ENCODE measurements at places on chromosomes 6 and 20.

DNA sequence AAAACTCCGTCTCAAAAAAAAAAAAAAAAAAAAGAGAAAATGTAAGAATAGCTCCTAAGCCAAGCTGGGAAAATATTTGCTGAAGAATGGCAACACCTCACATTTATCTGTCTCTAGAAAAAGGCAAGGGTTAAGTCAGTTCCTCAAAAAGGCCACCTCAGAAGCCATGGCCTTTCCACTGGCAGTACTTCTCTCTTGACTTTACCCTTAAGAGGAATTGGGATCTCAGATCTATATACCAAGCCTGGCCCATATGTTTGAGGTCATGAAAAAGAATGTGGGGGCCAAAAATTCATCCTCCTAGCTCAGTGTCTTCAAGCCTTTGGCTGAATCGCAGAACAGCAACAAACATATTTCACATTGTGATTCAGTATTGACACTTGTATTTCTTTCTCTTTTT is 10.9 kb upstream of the NCOA3 start:
- DNase-seq, result no peak

- no peak for DNase-seq
Measured at GRCh38 chr6:125201961-125202729, 48.6 kb downstream of the TPD52L1 start.

GRCh38 chr20:53579581-53580375 is 13.9 kb downstream of the ZNF217 start:
- no peak for DNase-seq

DNA sequence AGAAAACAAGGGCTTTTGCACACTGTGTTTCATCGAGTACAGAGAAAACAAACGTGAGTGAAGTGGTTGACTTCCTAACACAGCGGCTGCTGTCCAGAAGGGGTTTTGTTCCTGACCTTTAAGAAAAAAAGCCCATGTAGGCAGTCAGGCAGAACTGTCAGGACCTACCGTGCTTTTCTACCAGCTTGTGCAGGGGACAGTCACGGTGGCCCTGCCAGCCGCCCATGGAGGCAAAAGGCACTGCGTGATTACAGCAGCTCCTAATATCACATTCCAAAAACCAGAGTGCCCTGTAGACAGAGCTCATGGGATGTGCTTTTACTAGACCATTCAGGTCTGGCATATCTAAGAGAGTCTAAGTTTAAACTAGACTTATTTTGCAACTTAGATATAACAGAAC is 12.2 kb downstream of the TNFAIP3 start:
- no peak for DNase-seq

GRCh38 chr6:160766989-160767646 is 65.1 kb downstream of the PLG start:
- peak; percentile 10 for DNase-seq

DNA sequence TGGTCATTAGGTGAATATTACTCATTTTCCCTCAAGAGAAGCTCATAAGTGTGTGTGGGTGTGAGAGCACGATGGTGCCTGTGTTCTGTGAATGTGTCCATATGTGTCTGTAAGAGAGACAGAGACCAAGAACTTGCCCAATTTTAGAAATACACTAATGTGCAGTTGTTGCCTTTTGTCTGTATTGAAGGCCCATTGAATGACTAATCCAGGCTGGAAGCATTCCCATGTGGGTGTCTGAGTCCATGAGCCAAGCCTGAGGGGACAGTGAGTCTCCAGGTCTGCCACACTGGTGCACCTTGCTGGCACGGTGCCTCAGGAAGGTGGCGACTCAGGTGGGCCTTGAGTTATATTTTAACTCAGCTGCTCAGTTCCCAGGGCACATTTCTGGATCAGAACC is 25.5 kb upstream of the ASXL1 start:
- DNase-seq, result no peak

DNA sequence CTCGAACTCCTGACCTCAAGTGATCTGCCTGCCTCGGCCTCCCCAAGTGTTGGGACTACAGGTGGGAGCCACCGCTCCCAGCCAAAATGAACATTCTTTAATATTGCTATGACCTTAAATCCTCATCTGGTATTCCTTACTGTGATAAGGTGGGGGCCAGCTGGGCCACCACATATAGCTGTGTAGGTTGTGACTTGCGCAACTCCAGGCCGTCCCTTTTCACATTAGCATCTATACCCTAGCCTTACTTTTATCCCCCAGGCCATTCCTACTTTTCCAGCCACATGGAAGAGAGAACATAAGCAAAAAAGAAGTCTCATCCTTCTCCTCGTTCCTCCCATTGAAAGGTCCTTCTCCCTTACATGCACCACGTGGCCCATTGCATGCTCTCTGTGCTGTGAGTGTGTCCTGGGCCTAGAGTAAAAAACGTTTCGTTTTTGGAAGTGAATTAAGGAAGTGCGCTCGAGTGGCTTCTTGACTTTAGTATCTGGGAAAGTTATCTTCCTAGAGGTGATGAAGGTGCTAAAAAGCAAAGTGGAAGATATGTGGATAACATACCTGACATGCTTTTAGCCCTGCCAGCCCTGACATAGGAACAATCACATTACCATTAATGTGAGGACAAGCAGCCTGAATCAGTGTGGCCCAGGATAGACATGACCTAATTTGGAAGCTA is 56.8 kb upstream of the KIF13A start:
- DNase-seq, result no peak

DNA sequence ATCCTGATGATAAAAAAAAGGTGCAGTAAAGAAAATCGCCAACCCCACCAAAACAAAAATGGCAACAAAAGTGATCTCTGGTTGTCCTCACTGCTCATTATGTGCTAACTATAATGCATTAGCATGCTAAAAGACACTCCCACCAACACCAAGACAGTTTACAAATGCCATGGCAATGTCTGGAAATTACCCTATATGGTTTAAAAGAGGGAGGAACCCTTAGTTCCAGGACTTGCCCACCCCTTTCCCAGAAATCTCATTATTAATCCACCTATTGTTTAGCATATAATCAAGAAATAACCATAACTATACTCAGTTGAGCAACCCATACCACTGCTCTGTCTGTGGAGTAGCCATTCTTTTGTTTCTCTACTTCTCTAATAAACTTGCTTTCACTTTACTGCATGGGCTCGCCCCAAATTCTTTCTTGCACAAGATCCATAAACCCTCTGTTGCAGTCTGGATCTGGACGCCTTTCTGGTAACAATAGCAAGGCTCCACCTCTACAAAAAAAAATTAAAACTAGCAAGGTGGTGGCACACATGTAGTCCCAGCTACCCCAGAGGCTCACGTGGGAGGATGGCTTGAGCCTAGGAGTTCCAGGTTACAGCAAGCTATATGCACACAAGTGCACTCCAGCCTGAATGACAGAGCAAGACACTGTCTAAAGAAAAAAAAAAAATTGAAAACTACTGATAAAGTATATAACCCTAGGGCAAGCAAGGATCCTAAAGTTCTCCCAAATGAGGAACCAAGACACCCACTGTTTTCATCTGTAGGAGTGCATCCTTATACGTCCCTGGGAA is 278.8 kb upstream of the JARID2 start:
- DNase-seq, result no peak

GRCh38 chr6:47061309-47062300 is 19.5 kb upstream of the ADGRF1 start:
- DNase-seq, result no peak

GRCh38 chr6:19214231-19214630 is 622.9 kb upstream of the ID4 start:
- DNase-seq, result no peak

DNA sequence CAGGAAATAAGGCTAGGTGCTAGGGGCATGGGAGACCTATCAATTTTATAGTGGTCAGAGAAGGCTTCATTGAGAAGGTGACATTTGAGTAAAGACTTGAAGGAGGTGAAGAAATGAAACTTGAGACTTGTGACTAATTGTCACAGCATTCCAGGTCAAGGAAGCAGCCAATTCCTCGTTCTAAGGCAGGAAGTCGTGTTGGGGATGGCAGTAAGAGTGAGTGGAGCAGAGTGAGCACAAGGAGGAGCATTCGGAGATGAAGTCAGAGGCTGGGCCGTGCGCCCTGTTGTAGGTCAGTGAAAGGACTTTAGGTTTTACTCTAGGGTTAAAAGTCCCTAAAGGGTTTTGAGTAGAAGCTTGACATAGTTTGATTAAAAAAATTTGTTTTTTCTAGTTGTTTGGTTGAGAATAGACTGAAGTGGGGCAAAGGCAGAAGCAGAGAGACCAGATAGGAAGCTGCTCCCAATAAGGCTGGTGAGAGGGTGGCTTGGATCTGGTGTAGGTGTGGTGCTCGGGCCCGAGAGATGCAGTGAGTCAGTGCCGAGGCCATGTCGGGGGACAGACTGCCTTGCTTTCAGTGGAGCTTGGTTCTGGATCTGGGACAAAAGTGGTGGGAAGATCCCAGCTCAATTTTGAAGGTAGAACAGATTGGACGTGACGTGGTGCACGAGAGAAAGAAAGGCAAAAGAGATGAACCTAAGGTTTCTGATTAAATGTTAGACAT is 2.6 kb upstream of the RSPH3 start:
- no peak for DNase-seq

GRCh38 chr6:159092631-159093030 is 47.8 kb upstream of the TAGAP start:
- DNase-seq, result no peak

GRCh38 chr6:40529919-40530318 is 57.2 kb downstream of the LRFN2 start:
- DNase-seq, result no peak

GRCh38 chr6:118889163-118889562 is 4.8 kb upstream of the ASF1A start:
- no peak for DNase-seq

DNA sequence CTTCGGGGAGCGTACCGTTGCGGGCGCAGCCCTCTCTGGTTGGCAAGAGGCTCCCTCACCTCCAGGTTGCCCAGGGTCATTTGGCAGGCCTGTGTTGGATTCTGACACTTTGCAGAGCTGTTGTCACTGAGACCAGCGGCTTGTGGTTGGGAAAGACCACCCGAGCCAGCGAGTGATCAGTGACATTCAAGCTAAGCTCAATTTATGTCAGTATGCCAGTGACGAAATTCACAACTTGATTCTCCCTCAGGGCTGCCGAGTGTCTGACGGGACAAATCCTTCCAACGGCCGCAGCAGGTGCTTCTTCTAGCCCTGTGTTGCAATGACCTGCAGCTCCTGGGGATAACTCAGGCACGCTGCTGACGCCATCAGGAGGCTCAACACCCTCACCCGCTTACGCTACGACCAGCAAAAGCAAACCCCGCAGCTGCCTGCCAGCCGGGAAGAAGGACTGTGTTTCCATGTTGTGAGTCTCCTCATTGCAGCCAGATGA is 16.9 kb upstream of the SLC22A2 start:
- DNase-seq, result no peak

DNA sequence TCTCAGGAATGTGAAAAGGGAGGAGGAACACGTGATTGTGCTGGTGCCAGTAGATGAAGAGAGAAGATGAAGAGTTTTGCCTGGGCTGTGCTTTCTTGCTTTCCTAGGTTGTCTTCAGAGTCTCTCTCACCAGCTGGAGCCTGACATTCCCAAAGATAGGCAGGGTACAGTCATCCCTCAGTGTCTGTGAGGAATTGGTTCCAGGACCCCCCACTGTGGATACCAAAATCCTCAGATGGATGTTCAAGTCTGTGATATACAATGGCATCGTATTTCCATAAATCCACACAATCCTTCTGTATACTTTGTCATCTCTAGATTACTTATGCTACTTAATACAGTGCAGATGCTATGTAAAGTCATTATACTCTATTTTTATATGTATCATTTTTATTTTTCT is 113.5 kb downstream of the SAMD5 start:
- DNase-seq, result no peak

- DNase-seq, result no peak
Measured at GRCh38 chr6:129211626-129212025, 328.7 kb downstream of the LAMA2 start.

DNA sequence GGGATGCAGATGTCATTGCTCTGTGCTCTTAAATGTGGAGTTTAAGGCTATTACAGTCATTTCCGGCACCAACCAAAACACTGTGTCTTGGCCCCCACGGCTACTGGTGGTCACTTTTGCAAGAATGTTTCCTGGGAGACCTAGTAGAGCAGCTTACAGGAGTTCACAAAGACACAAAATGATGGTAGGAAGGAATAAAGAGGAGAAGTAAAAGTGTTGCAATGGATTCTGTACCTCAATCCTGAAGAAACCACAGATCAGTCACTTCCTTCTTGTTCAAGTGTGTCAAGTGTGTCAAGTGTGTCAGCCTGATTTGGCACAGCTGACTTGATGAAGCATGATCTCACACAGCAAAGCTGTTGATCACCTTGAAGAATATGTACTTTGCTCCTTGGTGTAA is 344.0 kb downstream of the PLCB1 start:
- DNase-seq, result no peak

GRCh38 chr6:112636650-112637262 is 289.6 kb downstream of the RFPL4B start:
- DNase-seq, result no peak

DNA sequence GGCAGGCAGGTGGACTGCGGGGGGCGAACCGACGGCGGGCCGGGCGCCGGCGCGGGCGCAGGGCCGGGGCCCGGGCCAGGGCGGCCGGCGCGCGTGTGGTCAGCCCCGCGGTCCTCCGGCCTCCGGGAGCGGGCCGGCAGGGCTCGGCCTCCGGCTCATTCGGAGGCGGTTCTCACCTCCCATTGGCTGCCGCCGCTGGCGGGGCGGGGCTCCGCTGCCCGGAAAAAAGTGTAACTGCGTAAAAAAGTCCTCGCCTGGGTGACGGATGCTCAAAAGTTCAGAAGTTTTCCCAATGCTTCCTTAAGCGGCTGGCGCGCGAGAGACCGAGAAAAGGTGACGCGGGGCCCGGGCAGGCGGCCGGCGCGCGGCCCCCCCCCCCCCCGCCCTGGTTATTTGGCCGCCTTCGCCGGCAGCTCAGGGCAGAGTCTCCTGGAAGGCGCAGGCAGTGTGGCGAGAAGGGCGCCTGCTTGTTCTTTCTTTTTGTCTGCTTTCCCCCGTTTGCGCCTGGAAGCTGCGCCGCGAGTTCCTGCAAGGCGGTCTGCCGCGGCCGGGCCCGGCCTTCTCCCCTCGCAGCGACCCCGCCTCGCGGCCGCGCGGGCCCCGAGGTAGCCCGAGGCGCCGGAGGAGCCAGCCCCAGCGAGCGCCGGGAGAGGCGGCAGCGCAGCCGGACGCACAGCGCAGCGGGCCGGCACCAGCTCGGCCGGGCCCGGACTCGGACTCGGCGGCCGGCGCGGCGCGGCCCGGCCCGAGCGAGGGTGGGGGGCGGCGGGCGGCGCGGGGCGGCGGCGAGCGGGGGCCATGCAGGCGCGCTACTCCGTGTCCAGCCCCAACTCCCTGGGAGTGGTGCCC is at the start of gene FOXC1:
TSS of gene FOXC1 (plus strand) at position 268 of the 849 bp plus-strand sequence. CDS start at position 799, 531 bp downstream.
- no peak for DNase-seq

GRCh38 chr6:139406577-139407343 is 32.3 kb upstream of the CITED2 start:
- DNase-seq, result no peak

DNA sequence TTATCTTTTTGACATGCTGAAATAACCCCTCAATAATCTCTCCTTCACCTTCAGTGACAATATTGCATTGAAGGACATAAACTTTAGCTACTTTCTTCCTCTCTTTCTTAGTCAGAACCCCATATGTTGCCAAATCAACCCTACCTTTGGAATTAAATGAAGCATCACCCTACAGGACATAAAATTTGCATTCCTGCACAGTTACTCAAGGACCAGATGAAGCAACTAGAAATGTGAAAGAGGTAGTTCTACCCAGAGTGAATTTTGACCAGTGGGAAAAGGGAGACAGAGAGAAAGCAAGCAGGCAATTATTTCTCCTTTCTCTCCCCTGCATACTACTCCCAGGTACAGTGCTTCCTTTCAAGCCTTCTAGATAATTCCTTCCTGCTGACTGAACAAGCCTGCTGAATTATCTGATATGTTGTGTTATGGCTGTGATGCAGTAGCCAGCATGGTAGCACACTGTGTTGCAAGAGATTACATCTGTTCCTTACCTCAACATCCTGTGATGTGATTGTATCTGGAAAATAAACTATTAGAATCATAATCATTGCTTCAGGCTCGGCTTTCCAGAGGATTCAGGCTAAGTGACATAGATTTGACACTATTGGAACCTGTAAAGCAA is 16.6 kb downstream of the TENT5A start:
- no peak for DNase-seq

Measured in stimulated activated CD8-positive, alpha-beta memory T cell treated with anti-CD3 and anti-CD28 coated beads, Interleukin-15, amount 100 ng/mL, for 1 hour (primary cell).